Upper lobe of left lung (tissue), 6 donors: ENCODE measurements at places on chromosomes 2 and 18. TPM values are rescaled to one million over a fixed set of nuclear protein-coding genes. Genes with fewer than 3 reads are reported as not detected.

The SCG2 gene
- total RNA-seq, result 0.49 TPM

The ITGA4 gene
- 13.9 TPM for total RNA-seq

DNA sequence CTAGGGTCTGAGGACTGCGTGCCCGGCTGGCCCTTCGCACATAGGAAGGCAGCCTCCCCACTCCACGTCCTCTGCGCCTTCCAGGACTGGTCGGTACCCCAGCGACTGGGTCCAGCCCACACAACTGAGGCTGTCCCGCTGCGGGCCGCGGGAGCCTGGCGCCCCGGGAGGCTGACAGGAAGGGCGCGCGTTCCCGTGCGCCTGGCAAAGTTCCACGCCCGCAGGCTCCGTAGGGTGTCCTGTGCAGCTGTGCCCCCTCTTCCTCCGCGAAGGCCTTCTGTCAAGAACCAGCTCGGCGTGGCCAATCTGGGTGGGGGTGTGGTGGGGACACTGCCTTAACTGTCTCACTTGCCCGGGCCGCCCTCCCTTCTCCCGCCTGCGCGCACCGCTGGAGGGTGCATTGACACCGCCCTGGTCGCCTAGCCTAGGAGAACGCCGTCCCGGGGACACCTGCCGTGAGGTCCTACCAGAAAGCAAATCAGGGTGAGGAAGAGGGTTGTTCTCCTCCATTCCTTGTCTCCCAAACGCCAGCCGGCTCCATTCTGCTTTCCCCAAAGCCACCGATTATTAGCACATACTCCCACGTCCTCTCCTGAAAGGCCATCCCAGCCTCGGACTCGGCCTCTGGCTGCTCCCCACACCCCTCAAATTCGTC, 618 bp upstream of the LYPD1 start:
- H3K4me1 ChIP-seq, result peaks cover 21% of the 10 kb centered on the region
- no peaks in the 10 kb centered on the region for H3K36me3 ChIP-seq
- peak overlapping the region; percentile 53 for H3K4me3 ChIP-seq
- no peak overlapping the region for H3K27ac ChIP-seq
- H3K27me3 ChIP-seq, result no peaks in the 10 kb centered on the region

DNA sequence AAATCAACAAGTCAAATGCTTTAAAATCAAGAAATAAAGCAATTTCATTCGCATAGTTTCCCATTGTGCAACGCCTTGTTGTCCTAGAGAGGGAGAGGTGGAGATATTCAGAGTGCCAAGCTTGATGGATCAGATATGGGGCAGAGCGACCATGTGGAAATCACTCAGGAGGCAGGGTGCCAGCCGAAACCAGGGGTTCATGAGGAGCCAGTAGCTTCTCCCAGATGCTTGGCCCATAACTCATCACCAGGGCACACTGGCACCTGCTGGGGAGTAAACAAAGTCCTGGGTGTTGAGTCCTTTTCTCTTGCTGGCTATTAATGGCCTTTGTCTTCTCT, 53.0 kb upstream of the ASAP2 start:
- no peaks in the 10 kb centered on the region for H3K27me3 ChIP-seq
- H3K4me3 ChIP-seq, result no peak overlapping the region
- H3K4me1 ChIP-seq, result peaks cover 16% of the 10 kb centered on the region
- H3K27ac ChIP-seq, result no peak overlapping the region
- no peaks in the 10 kb centered on the region for H3K36me3 ChIP-seq

- H3K4me1 ChIP-seq, result no peaks in the 10 kb centered on the region
- no peak overlapping the region for H3K4me3 ChIP-seq
- no peaks in the 10 kb centered on the region for H3K27me3 ChIP-seq
These were observed 42.5 kb downstream of the FER1L5 start for GRCh38 chr2:96684883-96685576.
